ENCODE measurements at places on chromosomes 1 and 21. TPM values are rescaled to one million over a fixed set of nuclear protein-coding genes. Genes with fewer than 3 reads are reported as not detected.

Gene CFHR3
- total RNA-seq, result not detected

Gene KDF1
- total RNA-seq, result 2.2 TPM

Gene CCDC27
- not detected for total RNA-seq

Gene PLEKHA6
- total RNA-seq, result 0.57 TPM

Gene PSEN2
- 5.3 TPM for total RNA-seq

Gene SFPQ
- 356 TPM for total RNA-seq

Gene GRHL3
- total RNA-seq, result not detected

Gene TPTE
- total RNA-seq, result not detected

Gene OLIG2
- total RNA-seq, result not detected

Gene PEX11B
- total RNA-seq, result 38.4 TPM

Gene TMEM82
- total RNA-seq, result not detected

Gene FCMR
- total RNA-seq, result 105 TPM

Gene CCT3
- total RNA-seq, result 82.7 TPM

Gene KLHL12
- total RNA-seq, result 17.3 TPM

Gene BACH1
- 45.5 TPM for total RNA-seq

Gene RAP1A
- 100 TPM for total RNA-seq

Gene WNT2B
- total RNA-seq, result not detected

Gene CHIT1
- 1.6 TPM for total RNA-seq

Gene RCSD1
- 153 TPM for total RNA-seq

Gene PCNT
- 54.3 TPM for total RNA-seq

Gene LPAR3
- total RNA-seq, result 0.97 TPM

Gene MAGI3
- total RNA-seq, result 7.4 TPM

Gene SPRR2E
- not detected for total RNA-seq

Gene LRRC3
- 1.4 TPM for total RNA-seq

Gene GNL2
- total RNA-seq, result 33.3 TPM

Gene OR11L1
- not detected for total RNA-seq

Gene TFF3
- not detected for total RNA-seq

Gene ARTN
- 0.48 TPM for total RNA-seq
